ENCODE measurements at places on chromosomes 6 and 20.

DNA sequence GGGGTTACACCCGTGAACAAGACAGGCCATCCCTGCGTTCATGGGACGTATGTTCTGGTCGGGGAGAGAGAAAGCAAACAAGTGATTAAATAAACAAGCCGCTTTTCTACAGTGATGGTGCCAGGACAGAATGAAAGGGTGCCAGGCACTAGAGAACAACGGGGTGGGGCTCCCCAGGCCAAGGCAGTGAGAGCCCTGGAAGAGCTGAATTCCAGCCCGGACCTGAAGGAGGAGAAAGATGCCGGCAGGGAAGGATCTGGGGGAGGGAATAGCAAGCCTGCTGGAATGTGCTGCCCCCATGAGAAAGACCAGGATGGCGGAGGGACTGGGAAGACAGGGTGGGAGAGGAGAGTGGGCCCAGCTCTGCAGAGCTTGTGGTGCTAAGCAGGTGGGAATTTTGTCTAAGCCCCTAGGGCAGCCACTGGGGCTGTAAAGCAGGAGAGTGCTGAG lies 7.5 kb downstream of the SNAI1 start:
- DNase-seq = no peak

- DNase-seq = no peak
Observed at GRCh38 chr20:47438464-47439381, 63.0 kb upstream of the NCOA3 start.

DNA sequence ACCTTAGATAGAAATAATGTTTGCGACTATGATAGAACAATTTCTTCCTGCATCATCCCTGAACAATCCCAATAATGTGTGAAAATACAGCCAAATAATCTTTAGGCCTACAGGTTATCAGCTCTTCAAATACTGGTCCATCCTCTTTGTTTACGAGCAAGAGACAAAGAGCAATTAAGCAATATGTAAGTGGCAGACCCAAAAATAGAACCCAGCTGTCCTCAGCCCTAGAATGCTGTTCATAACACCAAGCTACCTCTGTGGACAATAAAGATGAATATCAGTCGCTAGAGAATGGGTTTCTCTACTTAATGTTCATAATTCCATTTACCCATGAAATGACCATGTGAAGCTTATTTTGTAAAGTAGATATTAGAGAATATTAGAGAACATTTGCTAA lies 28.4 kb upstream of the OSTM1 start:
- DNase-seq = no peak

DNA sequence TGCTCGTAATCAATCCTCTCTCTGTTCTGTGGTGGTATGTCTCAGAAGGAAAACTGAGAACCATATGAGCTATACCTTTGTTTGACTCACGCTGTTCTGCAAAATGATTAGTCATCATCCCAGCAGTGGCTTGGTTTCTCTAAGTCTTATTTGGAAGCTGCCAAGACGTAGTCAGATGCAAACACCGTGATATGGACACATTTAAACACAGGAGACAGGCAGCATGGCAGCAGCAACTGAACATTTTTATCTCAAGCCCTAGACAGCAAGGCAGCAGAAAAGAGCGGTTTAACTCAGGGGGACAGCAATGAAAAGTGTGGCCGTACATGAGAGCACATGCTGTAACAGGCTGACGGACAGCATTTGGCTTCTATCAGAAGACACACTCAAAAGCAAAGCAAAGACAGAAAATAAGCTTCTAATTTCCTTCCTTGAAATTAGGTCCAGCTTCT lies 1295.1 kb downstream of the EPHA7 start:
- DNase-seq = no peak

GRCh38 chr6:34897130-34897529 lies 8.1 kb downstream of the ANKS1A start:
- no peak for DNase-seq

- no peak for DNase-seq
Observed at GRCh38 chr20:57878786-57879424, 169.1 kb upstream of the PMEPA1 start.

- no peak for DNase-seq
Observed at GRCh38 chr6:15023448-15023847, 222.4 kb upstream of the JARID2 start.

DNA sequence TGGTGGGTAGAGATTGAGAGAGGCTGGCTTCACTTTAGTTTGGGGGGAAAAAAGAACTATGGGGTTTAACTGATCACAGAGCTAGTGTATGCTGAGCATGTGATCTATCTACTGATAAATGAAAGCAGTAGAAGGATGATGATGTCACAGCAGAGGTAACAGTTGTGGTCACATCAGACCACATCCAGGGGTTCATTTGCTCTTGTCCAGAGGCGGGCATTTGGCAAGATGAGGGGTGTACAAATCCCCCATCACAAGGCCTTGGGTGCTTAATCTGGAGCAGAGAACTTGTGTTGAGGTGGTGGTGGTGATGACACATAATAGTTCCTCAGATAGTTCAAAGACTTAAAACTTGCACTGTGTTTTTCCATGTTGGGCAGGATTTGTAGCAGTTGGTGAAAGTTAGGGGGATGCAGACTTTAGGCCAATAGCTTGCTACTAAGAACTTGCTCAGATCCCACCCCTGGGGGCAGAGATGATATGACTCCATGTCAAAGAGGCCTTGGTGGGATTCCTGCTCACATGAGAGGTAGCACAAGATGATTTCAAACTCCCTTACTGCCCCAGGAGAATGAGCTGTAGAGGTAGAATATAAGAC lies 63.4 kb downstream of the PRDM1 start:
- DNase-seq = no peak

- no peak for DNase-seq
Observed at GRCh38 chr20:21083825-21084325, 22.3 kb downstream of the LINC00237 start.

DNA sequence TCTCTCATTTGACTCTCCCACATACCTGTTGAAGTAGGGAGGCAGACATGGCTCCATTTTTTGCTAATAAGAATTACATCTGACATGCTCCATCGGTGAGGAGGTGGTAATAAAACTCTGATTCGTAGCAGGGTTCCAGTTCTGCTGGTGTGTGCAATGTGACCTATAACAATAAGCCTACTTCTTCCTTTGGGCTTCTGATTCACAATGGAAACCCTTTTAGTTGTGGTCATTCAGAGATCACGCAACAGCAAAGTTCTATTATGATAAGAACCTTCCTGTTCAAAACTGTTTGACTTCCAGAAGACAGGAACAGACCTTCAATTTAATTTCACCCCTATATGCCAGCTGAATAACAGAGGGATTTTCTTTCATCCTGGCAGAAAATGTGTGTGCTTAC lies 31.4 kb upstream of the GSTA4 start:
- DNase-seq = no peak

GRCh38 chr6:157848693-157849092 lies 25.6 kb downstream of the SNX9 start:
- DNase-seq = no peak

GRCh38 chr20:3156811-3157619 lies 2.6 kb downstream of the FASTKD5 start:
- DNase-seq = no peak

DNA sequence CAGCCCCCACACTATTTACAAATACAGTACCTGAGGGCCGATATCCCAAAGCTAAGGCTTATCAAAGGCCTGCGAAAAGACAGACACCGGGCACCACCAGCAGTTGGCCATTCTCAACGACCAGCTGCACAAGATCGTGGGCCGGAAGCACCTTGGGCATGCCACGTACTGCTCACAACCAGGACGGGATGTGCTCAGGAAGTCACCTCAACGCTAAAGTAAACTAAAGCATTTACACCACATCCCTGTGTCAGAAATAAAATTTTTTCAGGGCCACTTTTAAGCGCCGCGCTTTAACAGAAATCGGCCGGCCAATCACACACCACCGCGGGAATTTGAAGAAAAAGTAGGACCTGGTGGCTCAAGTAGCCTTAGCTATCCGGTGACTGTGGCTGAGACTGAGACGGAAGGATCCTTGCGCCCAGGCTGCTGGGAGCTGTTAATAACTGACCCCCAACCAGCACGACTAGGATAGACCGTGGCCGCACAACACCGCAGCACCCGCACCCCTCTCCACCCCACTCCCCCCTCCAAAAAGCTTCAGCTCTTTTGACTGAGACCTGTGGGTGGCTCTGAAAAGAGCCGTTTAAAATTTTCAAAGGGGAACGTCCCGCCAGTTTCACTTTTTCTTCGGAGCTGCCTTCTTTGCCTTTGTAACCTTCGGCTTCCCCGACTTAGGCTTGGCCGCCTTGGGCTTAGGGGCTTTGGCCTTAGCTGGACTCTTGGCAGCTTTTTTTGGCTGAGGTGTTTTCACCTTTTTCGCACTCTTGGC lies 131.2 kb upstream of the BTN3A2 start:
- DNase-seq = peak; percentile 58

- no peak for DNase-seq
Observed at GRCh38 chr20:47455133-47456040, 46.3 kb upstream of the NCOA3 start.

DNA sequence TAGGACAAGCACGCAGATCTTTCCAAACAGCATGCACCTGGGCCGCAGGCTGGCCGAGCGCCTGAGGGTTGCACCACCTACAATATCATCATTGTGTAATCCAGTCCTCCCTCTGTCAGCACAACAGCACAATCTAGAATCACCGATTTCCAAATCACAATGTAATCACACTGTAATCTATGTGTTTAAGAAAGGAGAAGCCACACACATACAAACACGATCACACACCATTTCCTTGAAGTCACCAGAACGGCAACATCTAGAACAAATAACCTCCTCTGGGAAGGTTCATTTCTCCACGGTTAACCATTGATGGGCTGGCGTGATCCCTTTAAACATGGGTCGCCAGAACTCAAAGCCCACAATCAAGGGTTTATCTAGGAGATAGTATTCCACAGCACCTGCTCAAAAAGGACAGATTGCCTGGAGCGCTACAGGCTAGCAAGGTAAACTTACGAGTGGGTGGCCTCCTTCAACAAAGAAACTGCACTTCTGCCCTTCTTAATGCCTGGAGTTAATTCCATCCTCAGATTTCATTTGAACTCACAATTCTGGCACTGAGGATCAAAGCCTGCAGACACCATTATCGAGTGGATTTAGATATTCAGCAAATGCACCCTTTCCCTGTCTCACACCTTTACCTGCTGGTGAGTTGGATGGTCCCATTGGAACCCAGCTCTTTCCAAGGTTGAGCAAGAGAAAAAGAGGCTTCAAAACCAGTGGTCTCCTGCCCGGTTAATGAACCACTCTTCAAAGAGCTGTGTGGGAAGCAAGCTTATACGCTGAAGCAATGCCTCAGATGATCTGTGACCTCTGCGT lies 83.8 kb upstream of the FOXQ1 start:
- no peak for DNase-seq

DNA sequence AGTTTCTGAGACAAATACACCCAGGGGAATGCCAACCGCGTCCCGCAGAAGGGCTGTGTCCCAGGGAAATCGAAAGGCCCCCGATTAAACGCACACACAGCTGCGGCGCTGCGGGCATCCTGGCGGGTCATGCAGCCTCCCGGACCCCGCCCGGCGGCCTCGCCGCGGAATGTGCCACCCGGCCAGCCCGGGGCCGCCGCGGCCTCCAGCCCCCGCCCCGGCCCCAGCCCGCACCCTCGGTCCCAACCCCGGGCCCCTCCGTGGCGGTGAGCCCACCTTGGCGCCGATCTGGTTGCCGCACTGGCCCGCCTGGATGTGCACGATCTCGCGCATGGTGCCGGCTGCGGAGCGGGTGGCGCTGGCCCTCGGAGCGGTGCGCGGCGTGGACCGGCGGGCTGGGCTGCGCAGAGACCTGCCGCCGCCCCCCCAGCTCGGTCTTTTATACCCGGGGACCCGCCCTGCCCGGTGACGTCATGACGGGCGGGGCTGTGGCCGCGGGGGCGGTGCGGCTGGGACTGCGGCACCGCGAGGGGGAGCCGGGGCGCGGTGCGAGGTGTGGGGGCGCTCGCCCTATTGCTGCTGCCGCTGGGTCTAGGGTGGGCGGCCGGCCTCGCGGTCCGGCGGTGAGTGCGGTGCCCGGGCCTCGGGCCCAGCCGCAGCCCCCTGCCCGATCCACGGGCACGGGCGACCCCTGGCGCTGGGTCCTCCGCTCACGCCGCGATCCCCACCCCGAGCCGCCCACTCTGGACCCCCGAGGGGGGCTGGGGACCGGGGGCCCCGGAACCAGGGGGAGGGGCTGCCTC lies at the start of gene TUBB2A:
TUBB2A (minus strand) TSS at position 414 of the 803 bp plus-strand sequence; CDS start at position 333, 81 bp downstream.
- peak; percentile 87 for DNase-seq

GRCh38 chr20:22824077-22824476 lies 211.0 kb upstream of the SSTR4 start:
- no peak for DNase-seq

DNA sequence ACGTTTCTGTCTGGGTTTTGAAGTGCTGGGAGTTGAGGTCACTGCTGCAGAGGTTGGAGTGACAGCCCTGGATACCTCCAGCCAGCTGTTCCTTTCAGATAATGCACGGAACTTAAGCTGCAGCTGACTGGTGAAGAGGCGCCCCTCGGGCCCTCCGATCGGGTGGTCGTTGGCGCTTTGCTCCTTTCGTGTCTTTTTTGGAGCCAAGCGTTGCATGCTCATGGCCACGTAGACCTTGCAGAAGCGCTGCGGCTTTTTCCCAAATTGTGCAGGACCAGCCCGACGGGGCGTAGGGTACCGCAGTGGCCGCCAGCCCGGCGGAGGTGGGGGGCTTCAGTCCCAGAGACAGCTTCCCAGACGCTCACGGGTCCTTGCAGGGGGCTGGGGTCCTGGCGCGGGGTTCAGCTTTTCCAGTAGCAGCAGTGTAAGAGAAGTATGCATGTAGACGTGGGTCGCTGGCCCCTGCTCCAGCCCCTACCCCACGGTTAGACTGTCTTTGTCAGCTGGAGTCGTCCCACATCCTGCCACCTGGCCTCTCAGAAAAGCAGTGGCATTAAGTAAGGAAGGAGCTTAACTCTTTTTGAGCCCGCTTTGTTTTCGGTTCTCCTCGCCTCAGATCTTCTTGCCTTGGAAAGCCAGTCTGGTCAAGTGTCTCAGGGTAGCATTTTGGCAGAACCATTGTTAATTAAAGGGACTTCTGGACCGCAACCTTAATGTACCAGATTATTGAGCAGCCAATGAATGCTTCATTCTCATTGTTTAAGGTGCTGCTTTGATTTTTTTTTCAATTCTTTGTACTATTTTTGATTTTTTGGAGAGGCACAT lies 838 bp downstream of the TNFAIP3 start:
- DNase-seq = peak; percentile 40

- no peak for DNase-seq
Observed at GRCh38 chr6:74574794-74575193, 631.1 kb downstream of the COL12A1 start.

GRCh38 chr20:40109136-40109535 lies 579.9 kb downstream of the MAFB start:
- no peak for DNase-seq
